ENCODE measurements at places on chromosomes 6 and 20. TPM values are rescaled to one million over a fixed set of nuclear protein-coding genes. Genes with fewer than 3 reads are reported as not detected.

- H3K27me3 ChIP-seq, result no peaks in the 10 kb centered on the region
- no peaks in the 10 kb centered on the region for H3K4me1 ChIP-seq
- DNase-seq, result no peak
- no peak overlapping the region for H3K27ac ChIP-seq
Measured at GRCh38 chr6:132959639-132960326, 145.4 kb downstream of the RPS12 start.

- no peaks in the 10 kb centered on the region for H3K4me1 ChIP-seq
- peaks cover 55% of the 10 kb centered on the region for H3K36me3 ChIP-seq
- no peaks in the 10 kb centered on the region for H3K27me3 ChIP-seq
- DNase-seq, result no peak
- no peak overlapping the region for H3K4me3 ChIP-seq
Measured at GRCh38 chr20:62296724-62297448, 5.9 kb upstream of the ADRM1 start.

- H3K4me3 ChIP-seq, result no peak overlapping the region
- no peaks in the 10 kb centered on the region for H3K36me3 ChIP-seq
- peaks cover 30% of the 10 kb centered on the region for H3K4me1 ChIP-seq
- H3K27me3 ChIP-seq, result no peaks in the 10 kb centered on the region
Measured at GRCh38 chr6:42898891-42899361, 16.9 kb upstream of the PTCRA start.

DNA sequence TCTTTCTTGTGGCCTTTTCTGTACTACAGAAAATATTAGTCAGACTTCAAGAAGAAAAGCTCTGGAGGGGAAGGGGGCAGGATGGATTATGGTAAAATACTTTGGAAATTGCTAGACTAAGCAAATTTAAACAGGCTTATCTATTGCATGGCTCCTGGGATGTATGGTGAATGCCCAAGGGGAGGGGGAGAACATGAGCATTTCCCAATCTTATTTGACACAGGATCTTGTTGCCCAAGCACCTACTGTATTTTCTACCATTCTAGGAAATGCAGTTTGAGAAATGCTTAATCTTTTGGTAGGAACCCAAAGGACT lies 86.1 kb upstream of the LAMP5 start:
- H3K4me3 ChIP-seq, result no peak overlapping the region
- no peaks in the 10 kb centered on the region for H3K4me1 ChIP-seq
- no peaks in the 10 kb centered on the region for H3K36me3 ChIP-seq
- H3K27me3 ChIP-seq, result no peaks in the 10 kb centered on the region
- no peak for DNase-seq
- H3K27ac ChIP-seq, result no peak overlapping the region

GRCh38 chr6:126380072-126380583 lies 40.2 kb downstream of the CENPW start:
- no peak for DNase-seq
- H3K27me3 ChIP-seq, result no peaks in the 10 kb centered on the region
- H3K27ac ChIP-seq, result no peak overlapping the region

DNA sequence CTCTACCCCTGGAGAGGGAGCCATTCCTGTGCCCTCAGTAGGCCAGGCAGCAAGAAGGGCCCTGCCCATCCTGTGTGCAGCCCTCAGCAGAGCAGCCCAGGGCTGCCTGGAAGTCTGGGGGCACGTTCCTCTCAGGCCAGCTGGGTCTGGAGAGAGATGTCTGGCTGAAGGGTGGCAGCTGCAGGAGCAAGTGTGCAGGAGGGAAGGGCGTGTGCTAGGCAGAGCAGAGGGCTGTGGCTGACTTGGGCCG lies 62.7 kb downstream of the NOL4L start:
- H3K27ac ChIP-seq, result peak overlapping the region; percentile 1
- no peaks in the 10 kb centered on the region for H3K27me3 ChIP-seq

DNA sequence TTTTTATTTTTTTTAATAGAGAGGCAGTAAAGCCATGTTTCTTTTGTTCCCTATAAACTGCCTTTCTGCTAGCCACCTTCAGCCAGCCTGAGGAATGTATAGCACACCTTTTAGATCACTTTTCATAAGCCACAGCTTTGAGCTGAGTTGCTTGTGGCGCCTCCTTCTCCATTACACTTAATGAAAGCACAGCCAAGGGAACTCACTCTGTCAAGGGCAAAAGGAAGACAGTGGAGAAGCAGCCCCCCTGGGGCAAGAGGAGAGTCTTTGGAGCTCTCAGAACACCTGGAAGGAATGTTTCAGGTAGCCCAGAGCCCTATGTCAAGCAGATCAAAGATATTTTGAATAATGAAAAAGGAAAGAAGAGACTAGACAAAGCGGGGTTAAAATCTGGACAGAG lies 235.1 kb downstream of the CLIC5 start:
- H3K4me3 ChIP-seq, result no peak overlapping the region
- no peaks in the 10 kb centered on the region for H3K36me3 ChIP-seq
- H3K4me1 ChIP-seq, result no peaks in the 10 kb centered on the region
- H3K27ac ChIP-seq, result no peak overlapping the region
- no peak for DNase-seq

DNA sequence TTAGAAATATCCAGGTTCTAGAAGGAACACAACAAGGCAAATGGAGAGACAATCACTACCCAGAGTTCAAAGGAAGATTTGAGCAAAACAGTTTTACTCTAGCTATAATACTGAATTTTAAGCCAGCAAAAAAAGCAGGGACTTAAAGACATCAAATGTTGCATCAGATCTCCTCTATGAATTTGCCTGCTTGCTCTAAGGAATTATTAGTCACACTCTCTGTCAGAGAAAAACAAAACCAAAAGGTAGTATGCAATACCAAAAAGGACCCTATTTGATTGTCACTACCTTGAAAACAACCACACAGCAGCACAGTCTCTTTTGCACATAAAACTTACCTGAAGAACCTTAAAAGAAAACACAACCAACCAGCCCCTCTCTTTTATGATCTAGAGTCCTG lies 46.3 kb downstream of the BTBD9 start:
- peaks cover 4% of the 10 kb centered on the region for H3K36me3 ChIP-seq
- H3K4me1 ChIP-seq, result no peaks in the 10 kb centered on the region
- H3K27ac ChIP-seq, result no peak overlapping the region

DNA sequence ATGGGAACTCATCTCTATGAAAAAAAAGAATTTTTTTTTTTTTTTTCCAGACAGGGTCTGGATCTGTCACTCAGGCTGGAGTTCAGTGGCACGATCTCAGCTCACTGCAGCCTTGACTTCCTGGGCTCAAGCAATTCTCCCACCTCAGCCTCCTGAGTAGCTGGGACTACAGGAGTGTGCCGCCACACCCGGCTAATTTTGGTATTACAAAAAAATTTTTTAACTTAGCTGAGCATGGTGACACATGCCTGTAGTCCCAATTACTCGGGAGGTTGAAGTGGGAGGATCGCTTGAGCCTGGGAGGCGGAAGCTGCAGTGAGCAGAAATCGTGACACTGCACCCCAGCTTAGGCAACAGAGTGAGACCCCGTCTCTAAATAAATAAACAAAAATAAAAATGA lies 7.5 kb downstream of the DEF6 start:
- peaks cover 13% of the 10 kb centered on the region for H3K36me3 ChIP-seq
- no peak for DNase-seq
- no peak overlapping the region for H3K4me3 ChIP-seq
- H3K4me1 ChIP-seq, result peaks cover 34% of the 10 kb centered on the region

DEFB124 gene
- not detected for total RNA-seq

Measured in thymus (tissue), 14 donors.